T-cell (primary cell): ENCODE measurements at places on chromosomes 5 and 9. TPM values are rescaled to one million over a fixed set of nuclear protein-coding genes. Genes with fewer than 3 reads are reported as not detected.

- peak; percentile 43 for DNase-seq
Observed at GRCh38 chr5:36876965-36877666, 547 bp downstream of the NIPBL start.

- no peak for DNase-seq
Observed at GRCh38 chr5:68371607-68372006, 156.1 kb downstream of the PIK3R1 start.

DNA sequence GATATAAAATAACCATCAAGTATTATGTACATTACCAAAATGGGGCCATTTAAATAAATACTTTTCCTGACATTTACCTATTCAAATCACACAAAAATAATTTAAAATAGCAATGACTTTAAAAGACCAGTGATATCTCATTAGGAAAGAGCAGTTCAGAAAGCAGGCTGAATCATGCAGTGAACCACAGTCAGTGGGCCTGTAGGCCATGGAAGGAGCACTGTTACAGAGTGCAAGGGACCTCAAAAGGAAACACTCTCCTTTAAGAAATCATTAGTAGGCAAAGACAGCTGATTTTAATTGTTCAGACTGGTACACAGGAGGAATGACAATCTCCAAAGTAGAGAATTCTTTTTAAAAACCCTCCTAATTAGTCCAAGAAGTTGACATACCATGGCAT is 283.5 kb upstream of the EFNA5 start:
- DNase-seq: no peak

DNA sequence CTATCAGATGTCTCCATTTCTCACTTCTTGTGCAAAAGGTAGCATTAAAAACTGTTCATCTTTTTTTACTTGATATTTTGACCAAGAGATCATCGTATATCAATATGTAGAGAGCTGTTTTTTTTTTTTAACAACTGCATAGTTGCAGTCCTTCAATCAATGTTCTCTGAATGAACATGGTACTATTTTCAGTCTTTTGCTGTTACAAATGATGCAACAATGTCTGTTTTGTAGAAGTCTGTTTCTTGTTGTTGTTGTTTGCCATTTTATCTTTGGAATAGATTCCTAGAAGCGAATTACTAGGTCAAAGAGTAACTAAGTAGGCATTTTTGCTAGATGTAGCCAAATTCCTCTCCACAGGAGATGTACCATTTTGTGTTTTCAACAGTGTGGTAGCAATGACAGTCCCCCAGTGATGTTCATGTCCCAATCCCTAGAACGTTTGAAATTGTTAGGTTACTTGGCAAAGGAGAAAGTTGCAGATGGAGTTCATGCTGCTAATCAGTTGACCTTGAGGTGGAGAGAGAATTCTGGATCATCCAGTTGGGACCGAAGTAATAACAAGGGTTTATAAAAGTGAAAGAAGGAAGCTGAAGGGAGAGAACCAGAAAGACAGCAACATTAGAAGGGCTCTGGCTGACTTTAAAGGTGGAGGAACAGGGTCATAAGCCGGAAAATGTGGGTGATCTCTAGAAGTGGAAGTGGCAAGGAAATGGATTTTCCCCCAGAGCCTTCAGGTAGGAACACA is 6.3 kb downstream of the MTREX start:
- no peak for DNase-seq

GRCh38 chr5:1090538-1090937 is 21.3 kb downstream of the SLC12A7 start:
- DNase-seq: no peak

- DNase-seq: no peak
Observed at GRCh38 chr9:134497283-134497860, 144.2 kb upstream of the COL5A1 start.

DNA sequence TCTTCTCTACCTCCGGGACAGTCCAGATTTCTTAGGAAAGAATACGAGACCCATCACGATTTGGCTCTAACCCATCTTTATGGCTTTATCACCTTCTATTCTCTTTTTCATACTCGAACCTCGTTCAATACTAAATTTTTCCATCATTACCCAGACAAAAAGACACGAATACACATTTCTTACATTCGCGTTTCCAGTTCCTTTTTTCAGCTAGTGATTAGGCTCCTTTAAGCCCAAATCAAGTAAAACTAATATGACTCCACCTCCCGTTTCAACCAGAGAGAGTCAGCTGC is 506 bp downstream of the ZBTB6 start:
- no peak for DNase-seq

DNA sequence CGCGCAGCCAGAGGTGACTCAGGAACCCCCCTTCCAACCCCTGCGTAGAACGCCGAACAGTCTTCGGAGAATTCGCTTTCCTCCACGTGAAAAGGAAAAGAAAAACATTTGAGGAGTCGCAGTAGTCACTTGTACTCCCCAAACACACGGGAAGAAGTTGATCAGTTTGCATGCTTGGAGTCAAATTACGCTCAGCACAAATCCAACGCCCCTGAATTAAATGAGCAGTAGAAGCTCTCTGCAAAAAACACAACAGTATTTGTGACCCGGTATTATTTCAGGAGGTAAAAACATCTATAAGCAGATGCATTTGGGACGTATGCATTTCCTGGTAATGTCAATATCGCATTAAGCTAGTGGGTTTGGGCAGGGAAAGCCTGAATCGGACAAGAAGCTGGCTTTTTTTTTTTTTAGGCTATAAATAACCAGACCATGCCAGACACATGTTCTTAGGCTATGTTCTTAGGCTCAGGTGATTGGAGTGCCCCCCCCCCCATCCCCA is 854 bp upstream of the ARL15 start:
- DNase-seq: no peak

GRCh38 chr9:1473956-1474634 is 423.9 kb downstream of the DMRT2 start:
- DNase-seq: no peak

DNA sequence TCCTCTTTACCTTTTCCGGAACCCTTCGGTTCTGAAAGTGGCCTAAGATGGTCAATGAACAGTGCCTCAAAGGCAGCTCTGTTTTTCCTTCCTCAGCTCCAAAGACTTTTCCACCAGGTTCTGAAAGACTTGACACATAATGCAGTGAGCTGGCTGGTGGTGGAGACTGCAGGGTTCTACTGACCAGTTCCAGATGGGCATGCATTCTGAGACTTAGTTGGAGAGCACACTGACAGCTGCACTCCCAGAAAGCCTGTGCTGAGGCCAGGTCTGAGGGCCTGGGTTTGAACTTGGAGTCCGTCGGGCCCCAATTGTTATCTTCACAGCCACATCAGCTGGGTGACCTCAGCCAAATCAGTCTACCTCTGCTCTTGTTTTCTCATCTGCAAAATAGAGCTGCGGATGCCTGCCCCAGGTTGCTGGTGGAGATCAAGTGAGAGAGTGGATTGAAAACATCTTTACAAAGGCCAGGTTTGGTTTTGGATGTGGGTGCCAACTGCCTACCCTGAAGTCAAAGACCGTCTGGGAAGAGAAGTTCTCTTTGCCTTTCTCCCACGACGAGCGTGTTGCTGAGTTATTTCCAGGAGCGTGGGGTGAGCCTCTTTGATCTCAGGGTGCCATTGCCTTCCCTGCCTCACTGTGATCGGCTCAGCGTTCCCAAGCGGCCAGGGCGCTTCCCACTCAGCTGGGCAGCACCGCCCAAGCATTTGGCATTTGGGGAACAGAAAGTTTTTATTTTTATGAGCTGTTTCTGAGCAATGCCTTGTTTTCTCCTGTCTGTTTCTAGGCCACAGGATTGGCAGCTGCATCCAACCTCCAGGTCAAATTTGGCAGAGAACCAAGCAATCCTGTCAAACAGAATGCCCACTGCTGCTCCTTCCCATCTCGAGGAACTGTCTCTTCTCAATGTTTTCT is 54.9 kb downstream of the RAD23B start:
- DNase-seq: no peak

- no peak for DNase-seq
Observed at GRCh38 chr5:125137535-125137934, 391.1 kb upstream of the ZNF608 start.

DNA sequence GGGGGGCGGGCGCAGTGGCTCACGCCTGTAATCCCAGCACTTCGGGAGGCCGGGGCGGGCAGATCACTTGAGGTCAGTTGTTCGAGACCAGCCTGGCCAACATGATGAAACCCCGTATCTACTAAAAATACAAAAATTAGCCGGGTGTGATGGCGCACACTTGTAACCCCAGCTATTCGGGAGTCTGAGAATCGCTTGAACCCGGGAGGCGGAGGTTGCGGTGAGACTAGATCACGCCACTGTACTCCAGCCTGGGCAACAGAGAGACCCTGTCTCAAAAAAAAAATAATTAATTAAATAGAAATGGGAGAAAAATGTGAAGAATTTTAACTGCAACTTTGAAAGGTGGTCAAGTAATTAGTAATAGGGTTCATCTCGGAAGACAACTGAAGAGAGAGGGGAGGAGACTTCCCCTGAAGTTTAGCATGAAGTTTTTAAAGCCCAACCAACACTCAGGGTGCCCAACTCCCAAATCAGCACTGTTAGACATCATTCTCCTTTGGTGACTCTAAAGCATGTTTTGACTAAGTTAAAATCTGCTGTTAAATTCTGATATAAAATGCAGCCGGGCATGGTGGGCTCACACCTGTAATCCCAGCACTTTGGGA is 1.4 kb upstream of the CSNK1A1 start:
- no peak for DNase-seq

DNA sequence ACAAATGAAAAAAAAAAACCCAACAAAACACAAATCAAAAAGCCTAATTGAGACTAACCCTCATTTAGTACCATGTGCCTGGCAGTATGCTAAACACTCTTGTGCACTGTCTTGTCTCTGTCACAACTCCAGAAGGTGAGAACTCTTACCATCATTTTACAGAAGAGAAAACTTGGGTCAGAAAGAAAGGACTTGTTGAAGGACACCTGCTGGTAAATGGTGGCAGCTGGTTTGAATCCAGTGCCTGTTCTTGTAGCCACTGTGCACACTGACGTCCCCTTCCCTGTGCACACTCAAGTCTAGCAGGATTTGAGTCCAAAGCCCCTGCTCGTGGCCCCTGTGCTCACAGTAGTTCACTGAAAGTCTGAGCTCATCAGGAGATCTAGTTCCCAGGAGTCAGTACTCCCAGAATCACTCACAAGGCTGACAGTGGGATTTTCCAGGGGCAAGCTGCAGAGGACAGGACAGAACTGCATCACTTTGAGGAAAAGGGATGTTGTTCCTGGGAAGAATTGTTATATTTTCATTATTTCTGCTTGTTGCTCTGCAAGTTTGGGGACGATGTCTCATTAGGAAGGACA is 43.0 kb upstream of the HSD17B4 start:
- no peak for DNase-seq

GRCh38 chr9:103867886-103868285 is 226.2 kb upstream of the SMC2 start:
- DNase-seq: no peak

- DNase-seq: no peak
Observed at GRCh38 chr5:74501674-74502478, 138.7 kb downstream of the ENC1 start.

GRCh38 chr9:136364942-136365774 is 1.6 kb upstream of the DNLZ start:
- no peak for DNase-seq

DNA sequence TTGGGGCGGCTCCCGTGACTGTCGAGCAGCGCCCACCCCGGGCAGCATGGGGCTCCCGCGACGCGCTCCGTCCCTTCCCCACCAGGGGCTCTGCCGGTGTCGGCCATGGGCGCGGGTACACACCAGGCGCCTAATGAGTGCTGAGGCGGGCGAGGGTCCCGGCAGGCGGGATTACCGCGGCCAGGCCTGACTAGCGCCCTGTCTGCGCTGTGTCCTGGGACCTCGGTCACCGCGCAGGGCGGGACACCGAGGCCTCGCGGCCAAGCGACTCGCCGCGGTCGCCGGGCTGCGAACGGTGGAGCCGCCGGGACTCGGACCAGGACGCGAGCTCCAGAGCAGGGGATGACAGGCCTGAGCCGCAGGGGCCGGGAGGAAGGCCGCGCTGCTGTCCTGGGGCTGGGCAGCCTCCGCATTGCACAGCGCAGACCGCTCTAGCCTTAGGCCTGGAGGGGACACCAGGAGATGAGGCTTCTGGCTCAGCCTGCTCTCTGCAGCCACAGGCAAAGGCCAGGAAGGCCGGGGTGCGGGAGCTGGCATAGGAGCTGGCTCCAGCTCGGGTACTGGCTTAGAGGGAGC is 14.1 kb downstream of the LCN10 start:
- no peak for DNase-seq

DNA sequence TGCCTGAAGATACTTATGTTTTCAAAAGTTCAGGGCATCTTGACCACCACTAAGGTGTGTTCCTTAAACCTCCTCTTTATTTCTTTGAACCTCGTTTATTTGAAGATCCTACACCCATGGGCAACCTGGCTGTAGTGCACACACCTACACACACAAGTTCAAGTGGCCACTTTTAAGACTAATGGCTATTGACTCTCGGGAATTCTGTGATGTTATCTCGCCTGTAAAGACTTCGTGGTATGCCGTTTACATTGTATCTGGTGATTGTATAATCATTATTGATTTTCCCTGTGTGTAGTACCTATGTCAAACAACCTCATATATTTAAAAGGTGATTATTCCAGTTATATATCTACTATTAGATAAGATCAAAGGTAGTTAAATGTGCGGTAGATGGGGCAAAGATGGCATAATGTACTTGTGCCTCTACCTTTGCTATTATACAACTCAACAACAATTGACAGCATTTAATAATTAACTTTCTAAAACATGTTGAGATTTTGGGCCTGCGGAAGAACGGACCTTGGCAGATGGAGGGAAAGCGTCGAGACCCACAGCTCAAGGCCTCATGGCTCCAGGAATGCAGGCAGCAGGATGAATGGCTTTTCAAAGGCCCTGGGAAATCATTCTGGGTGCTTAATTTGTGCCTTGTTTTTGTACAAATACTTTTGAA is 51.4 kb upstream of the IRX2 start:
- DNase-seq: no peak

DNA sequence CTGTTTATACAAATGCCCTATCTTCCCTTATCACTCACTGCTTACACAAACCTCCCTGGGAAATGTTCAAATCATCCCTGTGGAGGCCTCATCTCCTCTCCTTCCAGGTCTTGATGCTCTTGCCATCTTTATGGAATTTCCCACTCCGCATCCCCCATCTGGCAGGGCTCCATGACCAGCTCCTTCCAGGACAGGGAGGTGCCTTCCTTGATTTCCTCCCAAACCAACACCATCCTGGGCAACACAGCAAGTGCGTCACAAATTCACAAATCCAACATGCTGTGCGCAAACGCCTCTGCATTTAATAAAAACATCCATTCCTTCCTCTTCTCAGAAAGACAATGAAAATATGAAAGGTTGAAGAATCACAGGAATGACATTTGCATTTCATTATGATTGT is 51.7 kb downstream of the EPB41L4A start:
- DNase-seq: no peak

Gene HTR4
- total RNA-seq: not detected

Gene PCDHGA2
- 0.13 TPM for total RNA-seq

Gene CNTFR
- total RNA-seq: not detected

Gene GPX3
- not detected for total RNA-seq

Gene CCNI2
- 13.8 TPM for total RNA-seq

Gene GPRIN1
- 1.2 TPM for total RNA-seq

Gene LRRC70
- total RNA-seq: 4.5 TPM

Gene KIF4B
- not detected for total RNA-seq

Gene MARCHF3
- total RNA-seq: 9.9 TPM
